Hematopoietic multipotent progenitor cell treated with erythropoietin and hydrocortisone succinate and interleukin-3 and kit ligand, for 8 days (in vitro differentiated cells): ENCODE measurements at places on chromosomes 1 and 21.

DNA sequence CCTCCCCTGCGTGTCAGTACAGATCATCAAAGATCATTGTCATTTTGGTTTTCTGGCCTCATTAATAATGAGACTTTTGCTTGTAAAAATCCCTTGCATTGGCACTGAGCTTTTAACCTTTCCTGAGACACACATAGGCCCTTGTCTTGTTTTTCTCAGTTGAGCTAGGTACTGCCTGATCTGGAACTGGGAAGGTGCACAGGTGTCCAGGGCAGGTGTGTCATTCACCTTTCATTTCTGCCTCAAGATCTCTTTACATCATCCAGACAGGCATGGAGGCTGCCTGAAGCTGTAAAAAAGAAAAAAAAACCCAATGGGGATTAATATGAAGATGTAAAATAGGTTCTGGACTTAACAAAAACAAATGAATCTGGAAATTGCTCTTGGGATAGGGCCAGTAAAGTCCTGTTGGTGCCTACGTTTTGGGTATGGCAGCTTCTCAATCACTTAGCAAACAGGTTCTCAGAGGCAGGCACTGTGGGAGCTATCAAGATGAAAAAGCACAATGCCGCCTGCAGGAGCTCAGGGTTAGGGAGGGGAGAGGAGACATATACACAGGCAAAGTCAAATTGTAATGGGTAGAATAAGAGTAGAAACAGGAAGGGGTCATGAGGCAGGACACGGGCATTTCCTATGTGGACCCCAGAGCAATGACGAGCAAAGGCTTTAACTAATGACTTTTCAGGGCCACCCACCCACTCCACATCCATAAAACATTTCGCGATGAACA, 1.0 kb upstream of the KCNC4 start:
- DNase-seq = peak; percentile 14

DNA sequence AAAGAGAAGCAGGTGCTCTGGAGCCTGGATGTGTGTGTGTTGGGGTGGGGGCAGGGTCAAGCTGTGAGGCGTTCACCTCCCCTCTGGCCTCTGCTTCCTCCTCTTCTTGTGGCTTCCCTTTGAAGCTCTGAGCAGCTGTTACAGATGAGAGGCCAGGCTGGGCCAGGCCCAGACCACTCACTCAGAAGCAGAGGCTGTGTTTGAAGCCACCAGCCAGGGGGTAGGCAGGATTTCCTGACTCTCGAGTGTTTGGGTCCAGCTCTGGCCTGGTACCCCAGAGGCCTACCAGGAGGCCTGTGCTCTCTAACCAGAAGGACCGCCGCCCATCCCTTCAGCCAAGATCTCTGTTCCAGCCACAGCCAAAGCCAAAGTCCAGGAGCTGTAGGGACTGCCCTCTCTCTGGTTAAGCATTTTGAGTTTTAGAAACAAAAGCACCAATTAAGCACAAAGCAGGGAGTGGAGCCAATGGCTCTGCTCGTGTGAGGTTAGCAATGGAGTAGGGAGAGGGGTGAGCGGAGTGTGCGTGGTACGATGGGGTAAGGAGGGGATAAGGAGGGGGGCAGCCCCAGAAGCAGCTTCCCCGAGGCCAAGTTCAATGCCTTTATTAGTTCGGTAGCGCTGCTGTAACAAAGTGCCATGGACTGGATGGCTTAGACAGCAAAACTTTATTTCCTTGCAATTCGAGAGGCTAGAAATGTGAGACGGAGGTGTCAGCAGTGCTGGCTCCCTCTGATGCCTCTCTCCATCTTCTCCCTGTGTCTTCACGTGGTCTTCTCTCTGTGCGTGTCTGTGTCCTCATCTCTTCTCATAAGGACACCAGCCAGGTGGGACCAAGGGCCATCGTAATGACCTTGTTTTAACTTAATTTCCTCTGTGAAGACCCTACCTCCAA, 20.5 kb downstream of the RCSD1 start:
- no peak for DNase-seq

- DNase-seq = no peak
These were observed 426.5 kb upstream of the NFIA start for GRCh38 chr1:60655679-60656355.

- no peak for DNase-seq
These were observed 5.8 kb downstream of the RAP1GAP start for GRCh38 chr1:21663248-21663950.

DNA sequence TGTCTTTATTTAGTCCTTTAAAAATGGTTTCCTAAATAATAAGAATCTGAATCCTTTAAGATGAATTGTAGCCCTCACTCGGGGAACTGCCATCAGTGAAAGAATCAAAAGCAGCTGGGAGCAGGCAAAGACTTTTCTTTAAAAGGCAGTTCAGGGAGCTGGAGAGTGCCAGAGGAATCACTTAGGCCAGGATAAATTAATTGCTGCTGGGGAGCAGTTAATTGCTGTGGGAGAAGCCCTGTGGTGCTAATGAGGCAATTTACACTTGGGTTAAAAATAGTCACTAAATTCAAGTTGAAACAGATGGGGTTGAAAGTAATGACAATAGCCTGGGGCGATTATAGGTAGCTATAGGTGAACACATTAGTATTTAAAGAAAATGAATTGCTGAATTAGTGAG, 38.7 kb upstream of the COL24A1 start:
- no peak for DNase-seq

DNA sequence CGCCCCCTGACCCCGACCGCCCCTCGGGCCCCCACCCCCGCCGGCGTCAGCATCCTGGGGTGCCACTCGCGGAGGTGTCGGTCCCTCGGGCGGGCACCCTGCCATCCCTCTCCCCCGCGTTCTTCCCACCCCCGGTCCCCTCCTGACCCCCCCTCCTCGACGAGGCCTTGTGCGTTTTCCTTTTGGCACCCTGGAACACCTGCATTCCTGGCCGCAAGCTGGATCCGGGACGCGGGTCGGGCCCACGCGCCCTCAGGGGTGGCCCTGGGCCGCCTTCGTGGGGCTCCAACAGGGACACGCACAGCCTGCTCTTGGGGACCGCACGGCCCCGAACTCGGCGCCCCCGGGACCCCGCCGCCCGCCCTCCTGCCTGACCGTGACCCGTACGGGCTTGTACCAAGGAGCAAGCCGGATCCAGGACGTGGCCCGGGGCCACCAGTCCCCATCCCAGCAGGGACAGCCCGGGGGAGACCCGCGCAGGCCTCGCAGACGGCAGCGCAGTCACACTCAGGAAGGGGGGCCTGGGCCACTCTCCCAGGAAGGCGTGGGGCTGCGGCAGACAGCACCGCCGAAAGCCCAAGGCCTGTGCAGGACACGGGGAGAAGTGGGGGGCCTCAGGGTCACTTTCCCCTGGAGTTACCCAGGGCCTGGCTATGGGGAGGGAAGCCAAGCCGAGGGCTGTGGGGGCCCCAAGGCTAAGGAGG, 579 bp upstream of the SLC19A1 start:
- no peak for DNase-seq

DNA sequence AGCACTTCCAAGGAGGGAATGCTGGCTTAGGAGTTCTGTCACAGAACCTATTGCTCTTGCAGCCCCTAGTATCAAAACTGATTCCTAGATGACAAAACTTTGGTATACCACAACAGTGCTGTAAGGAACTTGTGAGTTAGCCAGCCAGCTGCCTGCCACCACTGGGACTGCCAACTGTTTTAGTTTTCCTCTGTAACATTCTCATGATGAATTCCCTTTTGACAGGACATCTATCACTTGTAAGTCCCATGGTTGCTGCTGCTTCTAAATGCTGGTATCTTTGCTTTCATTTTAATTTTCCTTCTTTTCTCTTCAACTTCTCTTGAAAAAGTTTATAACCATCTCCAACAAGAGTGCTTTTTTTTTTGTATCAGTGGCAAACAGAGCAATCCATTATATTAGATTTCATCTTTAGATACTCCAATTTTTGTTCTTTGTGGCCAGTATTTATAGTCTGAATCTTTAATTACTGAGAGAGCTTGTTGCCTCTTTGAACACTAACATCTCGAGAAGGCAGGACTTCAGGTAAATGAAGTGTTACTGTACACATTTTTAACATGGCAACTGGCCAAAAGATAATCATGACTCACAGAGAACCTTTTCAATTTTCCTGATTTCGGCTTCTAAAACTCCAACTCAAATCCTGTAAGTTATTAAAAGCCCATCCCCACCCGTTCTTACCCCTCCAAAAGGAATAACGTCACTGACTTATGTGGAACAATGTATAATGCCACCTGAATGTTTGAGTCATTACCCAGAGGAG, 19.8 kb downstream of the DBT start:
- no peak for DNase-seq

DNA sequence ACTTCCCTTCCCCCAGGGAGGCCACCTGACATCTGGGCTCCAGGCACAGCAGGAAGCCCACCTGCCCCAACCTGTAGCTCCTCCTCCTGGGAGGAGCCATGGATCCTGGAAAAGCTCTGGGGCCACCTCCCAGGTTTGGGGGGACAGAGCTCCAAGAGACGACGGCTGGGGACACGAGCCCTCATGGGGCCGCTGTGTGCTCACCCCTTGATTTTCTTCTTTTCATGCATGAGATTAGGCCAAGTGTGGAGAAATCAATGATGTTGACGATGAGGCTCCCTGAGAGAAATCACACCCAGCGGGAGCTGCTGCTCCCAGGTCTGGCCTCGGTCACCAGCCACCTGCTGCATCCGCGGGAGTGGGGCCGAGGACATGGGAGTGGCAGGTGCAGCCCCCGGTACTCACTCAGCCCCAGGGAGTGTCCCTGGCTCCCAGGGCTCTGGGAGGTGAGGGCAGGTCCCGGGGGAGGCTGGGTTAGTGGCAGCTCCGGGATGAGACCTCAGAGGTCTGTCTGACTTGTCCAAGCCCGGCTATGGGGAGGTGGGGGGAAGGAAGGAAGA, 8.7 kb downstream of the TNFRSF14 start:
- DNase-seq = no peak

DNA sequence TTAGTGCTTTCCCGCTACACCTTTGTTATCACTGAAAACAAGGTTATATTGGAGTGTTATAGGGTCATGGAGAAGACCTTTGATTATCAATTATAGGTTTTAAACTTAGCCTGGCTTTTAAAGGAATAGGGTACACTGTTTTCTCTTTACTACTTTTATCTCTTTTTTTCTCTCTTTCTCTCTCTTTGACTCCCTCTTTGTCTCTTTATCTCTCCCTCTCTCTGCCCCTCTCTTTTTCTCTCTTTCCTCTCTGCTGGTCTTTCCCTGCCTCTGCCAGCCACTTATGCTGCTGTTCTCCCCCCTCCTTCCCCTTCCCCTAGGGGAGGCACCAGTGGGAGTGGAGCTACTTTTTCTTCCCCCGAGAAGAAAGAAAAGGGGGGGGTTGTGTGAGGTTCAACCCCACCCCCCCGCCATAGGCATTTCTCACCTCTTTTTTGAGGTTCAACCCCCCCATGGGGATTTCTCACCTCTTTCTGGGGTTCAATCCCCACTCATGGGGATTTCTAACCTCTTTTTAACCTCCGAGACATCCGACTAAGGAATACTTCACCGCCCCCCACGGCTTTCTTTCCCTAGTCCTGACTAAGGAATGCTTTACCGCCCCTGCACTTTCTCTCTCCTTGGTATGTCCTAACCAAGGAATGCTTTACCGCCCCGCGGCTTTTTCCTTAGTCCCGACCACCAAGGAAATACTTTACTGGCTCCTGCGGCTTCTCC, 17.2 kb upstream of the ZBTB8B start:
- no peak for DNase-seq
